ENCODE measurements at places on chromosomes 1 and 21.

DNA sequence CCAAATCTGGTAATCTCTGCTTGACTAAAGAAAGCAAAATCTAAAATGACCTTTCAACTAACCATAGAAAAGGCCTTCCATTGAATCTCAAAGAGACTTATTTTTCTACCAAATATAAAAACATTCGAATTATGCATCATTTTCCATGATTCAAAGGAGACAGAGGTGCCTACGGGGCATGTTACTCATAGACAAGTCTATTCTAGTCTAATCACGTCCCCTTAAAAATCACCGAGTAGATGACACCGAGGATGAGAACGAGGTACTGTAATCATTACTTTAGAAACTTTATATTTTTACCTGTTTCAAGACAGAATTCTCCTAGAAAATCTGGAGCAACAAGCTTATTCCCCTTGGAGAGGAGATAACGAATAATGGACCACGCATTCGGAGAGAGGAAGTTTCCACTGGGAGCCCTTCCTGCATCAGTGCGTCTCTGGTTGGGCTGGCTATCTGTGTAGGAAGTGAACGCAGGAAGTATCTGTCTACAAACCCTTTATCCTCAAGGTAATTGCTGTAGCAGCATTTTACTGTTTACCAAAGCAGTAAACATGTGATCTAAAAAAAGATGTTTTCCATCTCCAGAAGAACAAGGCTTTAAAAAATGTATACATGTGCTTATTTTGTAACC is 9.5 kb downstream of the ERG start:
- DNase-seq: no peak

DNA sequence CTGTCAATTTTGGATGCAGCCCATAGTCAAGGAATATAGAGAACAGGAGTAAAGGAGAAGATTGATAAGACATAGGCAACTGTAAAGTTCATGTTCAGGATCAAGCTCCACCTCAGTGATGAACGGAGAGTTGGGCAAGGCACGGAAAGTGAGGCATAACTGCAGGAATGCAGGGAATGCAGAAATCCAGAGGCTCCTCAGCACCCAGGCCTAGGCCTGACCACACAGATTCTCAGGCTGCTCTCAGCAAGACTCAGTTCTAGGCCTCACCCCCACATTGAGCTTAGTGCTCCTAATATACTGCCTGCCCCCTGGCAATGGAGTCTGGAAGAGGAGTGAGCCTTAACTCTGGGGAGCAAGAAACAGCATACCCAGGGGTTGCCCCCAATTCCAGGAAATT is 36.3 kb upstream of the S1PR1 start:
- no peak for DNase-seq

GRCh38 chr1:173856903-173857302 is 10.9 kb downstream of the GAS5 start:
- DNase-seq: no peak

- DNase-seq: no peak
Measured at GRCh38 chr1:34060187-34060730, 104.8 kb downstream of the CSMD2 start.

DNA sequence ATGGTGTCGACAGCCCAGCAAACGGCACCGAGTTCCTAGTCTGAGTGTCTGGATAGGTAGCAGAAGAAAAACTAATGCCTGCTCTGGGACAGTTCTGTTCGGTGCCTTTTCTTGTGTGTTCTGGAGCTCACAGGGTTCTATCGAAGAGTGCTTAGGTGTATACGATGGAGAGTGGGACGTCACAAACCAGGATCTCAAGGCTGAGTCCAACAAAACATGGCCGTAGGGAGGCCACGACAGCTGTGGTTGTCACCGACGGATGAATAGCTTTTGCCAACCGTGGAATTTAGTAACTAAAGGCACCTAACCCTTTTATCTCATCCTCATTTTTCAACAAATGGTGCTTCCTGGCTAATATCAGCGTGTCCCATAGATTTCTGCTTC is 635 bp upstream of the SYNJ1 start:
- DNase-seq: no peak

GRCh38 chr1:66505671-66506392 is 28.1 kb upstream of the SGIP1 start:
- DNase-seq: no peak

- DNase-seq: no peak
Measured at GRCh38 chr1:175742790-175743459, 470 bp downstream of the TNR start.

DNA sequence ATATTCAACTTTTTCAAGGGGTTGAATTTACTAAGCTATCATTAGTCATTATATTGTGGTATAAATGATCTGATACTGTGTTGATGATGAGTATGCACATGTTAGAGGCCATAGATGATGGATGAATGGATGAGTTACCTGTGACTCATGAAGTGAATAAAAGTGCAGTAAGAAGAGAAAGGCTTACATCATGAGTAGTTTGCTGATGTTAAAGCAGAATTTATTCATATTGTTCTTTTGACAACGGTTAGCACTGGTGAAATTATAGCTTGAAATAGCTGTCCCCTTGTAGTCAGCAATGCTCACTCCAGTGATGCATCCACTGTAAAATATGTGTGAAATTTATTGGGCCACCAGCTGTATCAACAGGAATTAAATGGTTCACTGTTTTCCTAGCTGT is 541.0 kb upstream of the ZRANB2 start:
- DNase-seq: no peak
